ENCODE measurements at places on chromosomes 12 and 14.

- no peak for DNase-seq
Observed at GRCh38 chr14:99781091-99781490, 12.1 kb upstream of the EML1 start.

GRCh38 chr14:49703965-49704364 lies 11.0 kb downstream of the KLHDC1 start:
- DNase-seq, result no peak

- DNase-seq, result no peak
Observed at GRCh38 chr14:94888121-94888520, 118.2 kb upstream of the GSC start.

DNA sequence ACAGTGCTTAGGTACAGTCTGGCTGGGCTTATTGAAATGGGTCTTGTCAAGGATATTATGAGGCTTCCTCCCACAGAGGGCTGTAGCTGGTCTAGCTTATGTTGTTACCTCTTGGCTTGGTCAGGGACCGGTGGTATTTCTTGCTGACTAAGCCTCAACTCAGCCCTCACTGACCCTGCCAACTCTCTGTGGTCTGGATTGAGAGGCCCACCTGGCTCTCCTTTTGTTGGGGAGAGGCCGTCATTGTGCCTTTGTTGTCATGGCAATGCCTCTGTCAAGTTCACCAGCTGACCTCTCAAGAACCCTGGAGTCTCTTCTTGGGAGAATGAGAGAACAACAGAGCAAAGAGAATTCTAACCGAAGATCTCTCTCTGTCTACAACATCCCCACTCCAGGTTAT lies 245.6 kb upstream of the NPAS3 start:
- DNase-seq, result peak; percentile 65

GRCh38 chr12:84730561-84731162 lies 181.9 kb downstream of the SLC6A15 start:
- no peak for DNase-seq

DNA sequence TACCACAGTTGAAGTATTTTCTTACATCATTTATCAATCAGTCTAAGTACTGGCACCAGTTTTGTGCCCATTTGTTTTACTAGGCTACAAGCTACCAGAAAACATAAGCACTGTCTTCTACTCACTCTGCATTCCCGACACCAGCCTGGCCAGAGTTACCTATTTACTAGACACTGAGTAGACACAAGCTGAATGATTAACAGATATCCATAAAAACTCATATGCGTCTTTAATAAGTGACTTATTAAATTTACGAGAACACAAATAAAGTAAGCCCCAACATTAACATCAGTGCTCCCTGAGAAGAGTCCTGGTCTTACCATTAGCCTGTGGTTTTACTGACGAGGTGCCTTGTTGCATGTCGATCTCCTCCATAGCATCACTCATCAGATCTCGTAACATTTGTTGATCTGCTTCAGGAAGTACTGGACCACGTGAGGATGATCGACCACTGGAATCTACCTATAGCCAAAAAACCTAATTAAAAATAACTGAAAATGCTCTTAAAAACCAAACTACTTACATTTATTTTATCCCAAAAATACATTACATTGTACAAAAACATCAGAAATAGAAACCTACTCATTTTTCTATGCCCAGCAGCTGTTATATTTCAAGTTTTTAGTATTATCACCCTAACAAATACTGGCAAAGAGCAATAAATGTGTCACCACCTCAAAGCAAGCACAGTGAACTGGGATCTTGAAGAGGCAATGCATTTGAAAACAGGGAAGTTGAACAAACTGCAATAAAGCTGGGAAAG lies 53.3 kb downstream of the BDKRB1 start:
- DNase-seq, result peak; percentile 98

- DNase-seq, result peak; percentile 13
Observed at GRCh38 chr14:45426685-45427282, 173.8 kb upstream of the MIS18BP1 start.

DNA sequence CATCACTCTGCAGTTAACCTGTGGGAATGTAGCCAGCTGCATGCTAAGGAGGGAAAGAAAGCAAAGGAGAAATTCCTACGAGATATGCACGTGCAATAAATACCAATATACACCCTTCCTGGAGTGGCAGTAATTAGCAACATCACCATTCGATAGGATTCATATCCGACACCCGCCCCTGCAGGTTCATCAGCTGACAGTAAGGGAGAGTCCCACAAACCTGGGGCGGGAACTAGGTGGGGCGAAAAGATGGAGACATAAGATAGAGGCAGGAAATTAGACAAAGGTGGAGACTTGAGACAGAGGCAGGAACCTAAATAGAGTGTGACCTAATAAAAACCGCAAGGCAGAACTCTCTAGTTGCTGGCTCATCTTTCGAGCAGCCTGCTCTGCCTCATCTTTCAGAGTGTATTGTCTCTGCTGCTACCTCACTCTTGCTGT lies 51.6 kb downstream of the PLEKHG3 start:
- DNase-seq, result no peak

DNA sequence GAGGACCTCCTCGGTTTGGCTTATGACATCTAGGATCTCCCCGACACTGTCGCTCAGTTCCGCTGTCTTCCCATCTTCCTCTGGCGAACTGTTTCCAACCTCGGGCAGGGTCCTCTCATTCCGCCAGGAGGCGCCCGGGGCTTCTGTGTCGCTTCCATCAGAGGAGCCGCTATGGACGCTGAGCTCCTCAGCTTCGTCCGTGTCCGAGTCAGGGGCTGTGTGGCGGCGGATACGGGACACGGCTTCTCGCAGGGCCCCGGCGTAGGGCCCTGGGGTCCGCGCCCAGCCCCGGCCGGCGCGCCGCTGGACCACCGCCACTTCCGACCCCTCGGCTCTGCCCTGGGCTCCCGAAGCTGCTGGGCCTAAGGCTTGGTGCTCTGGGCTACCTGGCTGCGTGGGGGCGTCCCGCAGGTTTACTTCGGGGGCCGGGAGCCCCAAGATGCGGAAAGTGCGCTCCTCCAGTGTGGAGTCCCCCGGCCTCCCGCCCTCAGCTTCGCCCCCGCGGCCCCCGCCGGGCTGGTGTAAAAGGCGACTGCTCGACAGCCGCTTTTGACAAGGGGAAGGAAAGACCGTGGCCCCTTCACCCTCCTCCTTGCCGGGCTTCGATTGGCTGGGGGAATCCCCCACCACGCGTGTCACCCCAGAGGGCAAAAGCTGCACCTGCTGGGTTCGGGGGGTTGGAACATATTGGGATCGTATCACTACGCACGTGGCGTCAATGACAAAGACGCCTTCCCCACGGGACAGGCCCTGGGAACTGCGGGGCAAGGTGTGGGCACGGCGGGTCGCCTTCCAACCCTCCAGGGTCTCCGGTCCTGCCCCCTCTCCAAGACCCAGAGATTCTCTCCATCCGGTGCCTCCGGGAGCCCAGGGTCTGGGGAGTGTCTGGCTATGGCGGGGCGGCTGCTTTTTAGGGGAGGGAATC lies 2.1 kb downstream of the DDN start:
- DNase-seq, result no peak

- DNase-seq, result no peak
Observed at GRCh38 chr12:60842181-60842580, 1246.4 kb downstream of the SLC16A7 start.

- no peak for DNase-seq
Observed at GRCh38 chr14:87141801-87142200, 851.2 kb downstream of the GALC start.

DNA sequence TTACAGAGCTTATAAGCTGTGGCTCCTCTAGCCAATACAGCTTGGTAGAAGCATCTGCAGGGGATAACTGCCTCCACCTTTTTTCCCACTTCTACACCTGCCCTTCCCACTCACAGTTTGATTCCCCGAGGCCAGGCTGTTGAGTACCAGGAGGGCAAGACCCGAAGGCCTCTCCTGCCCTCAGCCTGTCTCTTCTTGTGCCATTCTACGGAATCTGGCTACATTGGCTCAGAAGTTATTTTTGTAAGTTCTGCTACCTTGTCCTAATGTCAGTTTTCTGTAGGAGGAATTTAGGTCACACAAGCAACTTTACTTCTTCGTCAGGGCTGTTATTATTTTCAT lies 11.7 kb downstream of the FBXL14 start:
- no peak for DNase-seq

DNA sequence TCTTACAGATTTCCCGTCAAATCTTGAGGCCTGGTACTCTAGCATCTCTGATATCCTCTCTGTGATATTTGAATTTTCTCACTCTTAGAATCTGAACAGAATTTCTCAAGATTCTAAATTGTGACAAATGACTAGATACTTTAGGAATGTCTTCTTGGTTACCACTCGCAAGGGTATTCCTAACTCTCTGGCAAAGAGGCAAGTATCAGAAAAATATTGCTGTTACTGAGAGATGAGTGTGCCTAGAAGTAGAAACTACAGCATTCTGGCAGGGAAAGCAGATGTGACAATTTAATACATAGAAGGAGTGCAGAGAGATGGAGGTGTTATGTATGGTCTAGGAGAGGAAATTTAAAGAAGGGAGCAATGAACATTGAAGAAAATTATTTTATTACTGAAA lies 467.8 kb downstream of the LRIG3 start:
- no peak for DNase-seq

DNA sequence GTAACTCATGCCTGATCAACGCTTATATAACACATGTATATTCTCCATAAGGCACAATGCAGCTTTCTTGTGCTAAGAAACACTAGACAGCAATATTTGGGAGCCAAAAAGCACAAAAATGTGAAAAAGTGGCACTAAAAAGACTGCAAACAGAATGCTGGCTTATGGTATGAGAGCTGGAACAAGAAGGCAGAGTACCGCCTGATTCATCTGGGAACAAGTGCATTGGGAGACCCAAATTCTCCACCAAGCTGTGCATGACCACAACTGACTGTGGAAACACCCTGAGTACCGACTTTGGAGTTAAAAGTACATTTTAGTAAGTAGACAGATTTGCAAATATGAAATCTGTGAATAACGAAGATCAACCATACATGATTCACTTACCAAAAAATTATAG lies 25.1 kb downstream of the E2F7 start:
- DNase-seq, result no peak

DNA sequence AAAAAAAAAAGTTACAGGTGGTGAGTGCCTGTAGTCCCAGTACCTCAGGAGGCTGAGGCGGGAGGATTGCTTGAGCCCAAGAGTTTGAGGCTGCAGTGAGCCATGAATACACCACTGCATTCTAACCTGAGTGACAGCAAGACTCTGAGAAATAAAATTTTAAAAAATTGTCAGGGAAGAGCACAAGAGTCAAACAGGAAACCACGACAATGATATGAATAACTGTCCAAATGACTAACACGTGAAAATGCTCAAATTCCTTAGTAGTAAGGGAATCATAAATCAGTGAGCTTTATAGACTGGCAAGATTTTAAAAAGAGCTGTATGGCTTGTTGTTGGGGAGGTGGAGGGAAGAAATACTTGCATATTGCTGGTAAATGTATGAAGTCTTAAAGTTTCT lies 12.9 kb upstream of the ASPG start:
- no peak for DNase-seq

GRCh38 chr12:116898669-116899068 lies 12.1 kb upstream of the FBXW8 start:
- DNase-seq, result no peak

Measured in epithelial cell of proximal tubule (primary cell).